ENCODE measurements at places on chromosomes 5 and 9.

GRCh38 chr5:171914726-171915338 lies 91.6 kb downstream of the FBXW11 start:
- DNase-seq, result no peak

DNA sequence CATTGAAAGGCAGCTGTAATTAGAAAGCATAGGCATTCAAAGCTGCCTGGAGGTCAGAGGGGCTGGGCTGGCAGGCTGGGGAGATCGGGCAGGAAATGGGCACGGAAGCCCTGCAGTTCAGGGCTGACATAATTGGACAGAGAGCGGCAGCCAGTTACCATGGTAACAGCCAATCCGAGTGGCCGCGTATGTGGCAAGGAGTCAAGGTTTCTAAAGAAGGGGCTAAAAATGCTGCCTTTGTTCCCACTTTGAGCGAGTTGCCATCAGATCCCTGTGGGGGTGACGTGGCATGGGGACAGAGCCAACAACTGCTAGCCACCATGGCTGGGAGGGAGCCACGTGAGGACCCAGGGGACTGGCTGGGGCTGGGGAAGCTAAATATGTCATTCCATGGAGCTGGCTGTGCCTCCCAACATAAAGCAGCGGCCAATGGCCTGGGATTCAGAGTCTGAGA lies 44.7 kb upstream of the NDFIP1 start:
- DNase-seq, result no peak

DNA sequence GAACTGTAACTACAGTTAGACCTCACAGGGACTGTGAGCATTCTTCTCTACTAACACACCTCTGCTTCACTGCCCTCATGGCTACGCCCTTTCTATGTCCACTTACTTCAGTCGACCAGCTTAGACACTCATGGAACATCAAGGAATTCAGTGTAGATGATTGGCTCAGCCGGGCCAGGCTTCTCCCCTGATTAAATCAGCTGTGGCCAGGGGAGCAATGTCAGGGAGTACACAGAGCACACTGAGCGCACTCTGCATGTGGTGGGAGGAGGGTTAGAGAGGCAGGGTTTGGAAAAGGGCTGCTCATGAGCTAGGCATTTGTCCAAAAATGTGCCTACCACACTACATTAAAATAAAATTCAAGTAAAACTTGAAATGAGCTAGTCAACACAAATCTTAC lies 400.5 kb downstream of the ARRDC3 start:
- DNase-seq, result no peak

DNA sequence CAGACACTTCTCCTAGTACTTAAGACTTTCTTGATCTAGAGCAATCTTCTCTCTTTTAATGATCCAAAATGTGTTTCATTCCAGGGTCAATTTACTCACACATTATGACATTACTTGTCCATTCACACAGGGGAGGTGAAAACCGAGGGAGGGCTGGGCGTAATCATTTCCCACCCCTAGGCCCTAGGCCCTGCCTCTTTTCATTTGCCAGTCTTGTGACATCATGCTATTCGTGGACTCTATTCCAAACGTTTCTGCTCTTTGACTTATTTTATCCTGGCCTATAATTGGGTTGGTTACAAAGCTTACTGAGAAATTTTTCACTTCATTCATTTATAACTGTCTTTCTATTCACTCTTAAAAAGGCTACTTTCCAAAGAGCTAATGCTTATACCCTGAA lies 2.4 kb downstream of the DCAF12 start:
- no peak for DNase-seq

- no peak for DNase-seq
These were observed 1.3 kb downstream of the ARAP3 start for GRCh38 chr5:141680751-141681201.

GRCh38 chr9:111873901-111874300 lies 22.7 kb upstream of the UGCG start:
- no peak for DNase-seq

- no peak for DNase-seq
These were observed 35.9 kb downstream of the ANXA6 start for GRCh38 chr5:151121665-151122064.

GRCh38 chr5:176438959-176439757 lies 9.0 kb upstream of the FAF2 start:
- DNase-seq, result no peak

GRCh38 chr5:116989995-116990394 lies 415.4 kb upstream of the SEMA6A start:
- no peak for DNase-seq

- DNase-seq, result no peak
These were observed 64.3 kb downstream of the ANGPTL2 start for GRCh38 chr9:127058011-127058644.

- no peak for DNase-seq
These were observed 5.4 kb upstream of the PITX1 start for GRCh38 chr5:135039271-135040033.

- no peak for DNase-seq
These were observed 39.1 kb downstream of the G3BP1 start for GRCh38 chr5:151810897-151811296.

DNA sequence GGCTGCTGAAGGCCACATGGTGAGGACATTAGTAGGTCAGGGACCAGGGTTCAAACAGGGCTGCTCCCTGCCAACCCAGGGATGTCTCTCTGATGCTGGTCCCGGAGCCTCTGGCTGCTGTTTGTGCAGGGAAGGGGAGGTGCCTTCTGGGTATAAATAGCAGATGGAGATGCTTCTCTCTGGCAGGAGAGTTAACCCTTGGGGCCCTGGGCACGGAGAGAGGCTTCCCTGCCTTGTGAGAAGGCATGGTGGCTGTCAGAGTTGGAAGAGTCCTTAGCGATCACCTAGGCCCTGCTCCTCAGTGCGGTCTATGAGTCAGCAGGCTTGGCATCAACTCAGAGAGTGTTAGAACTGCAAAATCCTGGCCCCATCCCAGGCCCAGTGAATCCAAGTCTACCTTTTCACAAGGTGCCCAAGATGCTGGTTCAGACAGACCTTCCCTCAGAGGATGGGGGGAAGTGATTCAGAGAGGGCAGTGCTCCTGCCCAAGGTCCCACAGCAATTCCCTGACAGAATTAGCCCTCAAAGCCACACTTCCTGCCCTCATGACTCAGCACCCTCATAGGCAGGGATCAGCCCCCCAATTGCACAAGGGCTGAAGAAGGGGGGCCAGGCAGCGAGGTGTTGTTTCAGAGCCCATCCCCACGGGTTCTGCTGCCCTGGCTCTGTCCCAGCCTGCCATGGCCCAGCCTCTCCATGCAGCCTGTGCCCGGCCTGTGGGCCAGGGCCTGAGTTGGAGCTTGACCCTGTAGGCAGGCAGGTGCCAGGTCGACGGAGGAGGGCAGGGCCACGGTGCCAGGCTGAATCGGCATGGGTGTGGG lies 25.6 kb downstream of the CAMK2A start:
- no peak for DNase-seq

- DNase-seq, result no peak
These were observed 383.2 kb upstream of the SGCD start for GRCh38 chr5:155943516-155944407.

- no peak for DNase-seq
These were observed 49.2 kb downstream of the ESM1 start for GRCh38 chr5:54936201-54936600.

DNA sequence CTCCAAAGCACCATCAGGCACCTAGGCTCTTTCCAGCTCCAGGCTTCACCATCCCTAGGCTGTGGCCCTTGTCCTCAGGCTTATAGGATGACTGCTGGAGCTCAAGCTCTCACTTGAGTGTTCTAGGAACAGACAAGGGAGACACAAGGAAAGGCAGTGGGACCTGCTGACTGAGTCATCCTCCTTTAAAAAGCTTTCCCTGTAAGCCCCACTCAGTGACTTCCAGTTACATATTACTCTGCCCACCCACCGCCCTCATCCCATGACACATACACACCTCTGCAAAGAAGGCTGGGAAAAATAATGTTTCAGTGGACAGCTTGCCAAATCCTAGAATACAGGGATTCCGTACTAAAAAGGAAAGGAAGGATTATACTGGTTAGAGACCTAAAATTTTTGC lies 154.2 kb upstream of the ZNF366 start:
- DNase-seq, result no peak

Data from stimulated activated CD8-positive, alpha-beta memory T cell treated with anti-CD3 and anti-CD28 coated beads, Interleukin-2, amount 100 ng/mL, for 48 hours (primary cell).